ENCODE measurements at places on chromosomes 5 and 9.

- no peak for DNase-seq
Observed at GRCh38 chr9:12973710-12974109, 198.9 kb downstream of the LURAP1L start.

DNA sequence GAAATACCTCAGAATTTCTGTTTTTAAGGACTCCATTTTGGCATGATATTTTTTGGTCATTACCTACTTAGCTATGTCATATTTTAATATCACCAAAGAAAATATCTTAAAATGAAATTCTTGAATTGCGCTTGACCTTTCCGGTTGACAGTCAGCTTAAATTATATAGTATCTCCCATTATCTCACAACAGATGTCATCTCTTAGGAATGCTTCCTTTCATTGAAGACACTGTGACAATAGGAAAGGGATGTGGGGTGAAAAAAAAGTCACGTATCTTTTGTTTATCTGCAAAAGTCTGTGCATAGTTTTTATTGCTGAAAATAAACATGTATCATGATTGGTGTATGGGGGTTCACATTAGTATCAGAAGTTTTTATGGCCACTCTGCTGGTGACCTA is 105.8 kb downstream of the INVS start:
- DNase-seq, result no peak

DNA sequence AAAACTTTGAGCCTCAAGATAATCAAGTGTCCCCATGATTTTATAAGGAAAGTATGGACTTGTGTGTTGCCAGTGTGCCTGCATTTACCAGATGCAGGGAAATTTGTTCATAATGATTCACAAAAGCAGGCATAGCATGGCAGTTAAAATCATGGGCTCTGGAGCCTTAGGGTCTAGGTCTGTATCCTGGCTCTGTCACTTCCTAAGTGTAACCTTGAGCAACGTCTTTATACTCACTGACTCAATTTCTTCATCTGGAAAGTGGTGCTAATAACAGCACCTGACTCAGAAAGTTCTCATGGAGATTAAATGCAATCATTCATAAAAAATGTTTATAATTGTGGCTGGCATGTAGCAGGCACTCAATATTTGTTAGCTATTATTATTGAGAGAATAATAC is 234.9 kb downstream of the SAXO1 start:
- DNase-seq, result no peak

DNA sequence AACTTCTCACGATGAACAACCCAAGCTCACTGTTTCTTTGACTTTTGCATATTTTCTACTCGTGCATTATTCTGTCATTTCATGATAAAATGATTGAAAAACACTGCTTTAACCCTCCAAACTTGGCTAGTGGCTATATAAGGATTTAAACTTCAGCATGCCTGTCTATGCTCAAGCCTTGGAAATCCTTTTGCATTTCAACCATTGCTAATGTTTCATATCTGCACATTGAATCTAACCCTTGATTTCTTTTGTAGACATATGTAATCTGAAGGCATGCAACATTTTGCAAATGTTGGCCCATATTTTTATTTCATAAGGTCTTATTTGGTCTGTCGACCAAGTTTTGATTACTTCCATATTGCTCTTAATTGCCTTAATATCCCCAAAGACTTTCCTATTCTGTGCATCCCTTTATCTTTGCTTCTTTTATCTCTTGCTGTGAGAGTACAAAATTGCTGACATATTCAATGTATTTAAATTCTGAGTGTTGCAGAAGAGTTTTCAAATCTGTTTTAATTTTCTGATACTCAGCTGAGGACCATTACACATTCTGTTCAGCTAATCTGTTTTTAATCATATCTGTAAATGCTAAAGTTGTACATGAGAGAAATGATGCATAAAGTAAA is 403.7 kb upstream of the ZNF608 start:
- no peak for DNase-seq

GRCh38 chr9:19989213-19989612 is 200.4 kb upstream of the SLC24A2 start:
- DNase-seq, result no peak

GRCh38 chr9:36091026-36091953 is 45.2 kb upstream of the GLIPR2 start:
- DNase-seq, result no peak

- DNase-seq, result no peak
Observed at GRCh38 chr5:163089926-163090325, 347.5 kb upstream of the CCNG1 start.

DNA sequence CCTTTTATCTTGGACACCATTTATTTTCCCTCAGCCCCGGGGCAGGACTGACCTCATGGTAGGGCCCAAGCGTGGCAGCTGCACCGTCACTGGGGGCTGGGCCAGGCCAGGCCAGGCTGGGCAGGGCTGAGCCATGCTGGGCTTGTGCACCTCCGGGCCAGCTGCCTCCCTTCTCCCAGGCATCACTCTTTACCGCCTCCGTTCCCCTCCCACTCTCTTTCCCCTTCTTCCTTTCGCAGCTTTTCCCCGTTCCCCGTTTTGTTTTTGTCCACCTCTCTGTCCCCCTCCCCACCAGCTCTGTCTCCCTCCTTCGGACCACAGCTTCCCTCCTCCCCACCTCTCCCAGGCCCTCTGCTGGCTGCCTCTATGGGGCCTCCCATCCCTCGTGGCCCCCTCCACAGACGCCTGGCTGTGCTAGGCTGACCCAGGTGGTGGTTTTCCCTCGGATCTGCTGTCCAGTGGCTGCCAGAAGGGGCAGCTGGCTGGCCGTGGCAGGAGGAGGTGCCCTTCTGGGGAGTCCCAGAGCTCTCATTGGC is 17.9 kb downstream of the FGF18 start:
- no peak for DNase-seq

- no peak for DNase-seq
Observed at GRCh38 chr5:56123531-56124243, 109.4 kb downstream of the ANKRD55 start.

DNA sequence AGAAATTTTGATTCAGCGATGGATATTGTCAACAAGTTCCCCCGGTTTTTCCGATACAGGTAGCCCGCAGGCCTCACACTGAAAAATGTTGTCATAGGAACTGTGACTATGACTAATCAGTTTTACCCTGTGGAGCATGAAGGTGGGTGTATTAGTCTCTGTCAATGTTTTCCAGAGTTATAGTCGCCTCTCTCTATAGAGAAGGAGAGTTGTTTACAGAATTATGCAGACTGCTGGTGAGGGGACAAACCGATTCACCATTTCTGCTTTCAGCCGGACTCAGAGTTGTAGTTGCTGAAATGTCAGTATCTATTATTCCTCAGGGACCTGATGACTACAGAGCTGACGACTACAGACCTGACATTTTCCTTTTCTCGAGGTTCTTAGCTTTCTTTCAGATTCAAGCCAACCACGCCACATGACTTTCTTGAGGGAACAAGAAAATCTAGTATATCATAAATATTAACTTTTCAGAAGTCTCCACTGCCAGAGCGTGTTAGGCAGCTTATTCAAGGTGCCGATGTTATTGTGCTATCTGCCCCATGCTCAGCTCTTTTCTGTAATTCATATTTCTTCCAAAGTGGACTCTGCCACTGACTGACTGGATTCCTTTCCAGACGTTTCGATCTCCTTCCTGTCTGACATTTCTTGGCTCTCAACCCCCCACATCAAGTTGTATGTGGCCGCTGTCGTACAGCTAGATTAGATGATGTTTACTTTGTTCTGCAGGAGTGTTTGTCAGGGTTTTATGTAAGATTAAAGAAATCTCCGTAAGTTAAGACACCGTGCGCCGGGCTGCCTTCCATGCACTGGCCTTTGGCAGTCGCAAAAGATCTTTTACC is 178.1 kb downstream of the FGF1 start:
- no peak for DNase-seq

DNA sequence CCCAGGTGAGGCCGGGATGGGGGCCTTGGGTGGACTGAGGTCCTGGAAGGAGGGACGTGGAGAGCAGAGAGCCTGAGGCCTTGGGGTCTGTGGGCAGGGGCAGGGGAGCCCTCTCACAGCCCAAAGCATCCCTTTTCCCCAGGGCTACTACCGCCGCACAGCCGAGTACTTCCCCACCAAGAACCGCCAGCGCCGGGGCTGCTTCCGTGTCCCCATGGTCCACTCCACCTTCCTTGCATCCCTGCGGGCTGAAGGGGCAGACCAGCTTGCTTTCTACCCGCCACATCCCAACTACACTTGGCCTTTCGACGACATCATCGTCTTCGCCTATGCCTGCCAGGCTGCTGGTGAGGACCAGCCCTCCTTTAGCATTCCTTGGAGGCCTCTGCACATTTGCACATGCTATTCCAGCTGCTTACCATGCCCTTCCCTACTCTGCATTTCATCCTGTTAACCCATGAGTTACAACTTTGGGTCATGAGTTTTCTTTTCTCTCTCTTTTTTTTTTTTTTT is 3.7 kb downstream of the CERCAM start:
- DNase-seq, result no peak

DNA sequence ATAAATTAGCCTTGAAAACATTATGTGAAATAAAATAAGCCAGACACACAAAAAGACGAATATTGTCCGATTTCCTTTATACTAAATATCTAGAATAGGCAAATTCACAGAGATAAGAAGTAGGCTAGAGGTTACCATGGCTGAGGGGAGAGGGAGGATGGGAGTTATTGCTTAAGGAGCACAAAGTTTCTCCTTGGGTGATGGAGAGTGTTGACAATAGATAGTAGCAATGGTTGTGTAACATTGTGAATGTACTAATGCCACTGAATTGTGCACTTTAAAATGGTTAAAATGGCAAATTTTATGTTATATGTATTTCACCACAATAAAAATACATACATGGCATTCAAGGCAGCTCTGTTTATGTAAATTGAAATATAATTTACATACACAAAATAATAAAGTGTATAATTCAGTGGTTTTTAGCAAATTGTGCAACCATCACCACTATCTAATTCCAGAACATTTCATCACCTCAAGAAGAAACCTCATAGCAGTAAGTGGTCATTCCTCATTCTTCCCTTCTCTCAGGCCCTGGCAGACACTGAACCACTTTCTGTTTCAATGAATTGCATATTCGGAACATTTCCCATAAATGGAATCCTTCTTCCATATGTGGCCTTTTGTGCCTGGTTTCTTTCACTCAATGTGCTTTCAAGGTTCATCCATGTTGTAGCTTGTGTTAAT is 59.2 kb downstream of the NDST1 start:
- DNase-seq, result no peak
